ENCODE measurements at places on chromosomes 13 and 19. TPM values are rescaled to one million over a fixed set of nuclear protein-coding genes. Genes with fewer than 3 reads are reported as not detected.

Gene SRRM5
- not detected for total RNA-seq

Gene ZIC5
- total RNA-seq, result not detected

Gene KIRREL2
- total RNA-seq, result not detected

Gene ZNF675
- total RNA-seq, result 15.0 TPM

GRCh38 chr13:93226623-93227279, at the start of gene GPC6:
Gene GPC6, plus strand, starts transcription at chr13:93226807.
- DNase-seq, result peak; percentile 18

GRCh38 chr13:112893570-112894422, 75.2 kb upstream of the MCF2L start:
- peak; percentile 64 for DNase-seq

GRCh38 chr19:42270346-42271044, 1.4 kb downstream of the CIC start:
- peak; percentile 63 for DNase-seq

Data from transverse colon (tissue), 4 donors.